ENCODE measurements at places on chromosomes 5 and 9. TPM values are rescaled to one million over a fixed set of nuclear protein-coding genes. Genes with fewer than 3 reads are reported as not detected.

The C5orf63 gene
- 0.72 TPM for total RNA-seq

The PRRX2 gene
- total RNA-seq, result 12.7 TPM

The MRPL50 gene
- 11.1 TPM for total RNA-seq

The ZNF462 gene
- 18.8 TPM for total RNA-seq

The NUDT12 gene
- total RNA-seq, result 10.0 TPM

The DNAH5 gene
- 4.7 TPM for total RNA-seq

The CNTFR gene
- not detected for total RNA-seq
